Hippocampal formation (tissue), 2 donors: ENCODE measurements at places on chromosomes 5 and 9.

- no peak for DNase-seq
Observed at GRCh38 chr9:135359764-135360163, 119.8 kb upstream of the PPP1R26 start.

DNA sequence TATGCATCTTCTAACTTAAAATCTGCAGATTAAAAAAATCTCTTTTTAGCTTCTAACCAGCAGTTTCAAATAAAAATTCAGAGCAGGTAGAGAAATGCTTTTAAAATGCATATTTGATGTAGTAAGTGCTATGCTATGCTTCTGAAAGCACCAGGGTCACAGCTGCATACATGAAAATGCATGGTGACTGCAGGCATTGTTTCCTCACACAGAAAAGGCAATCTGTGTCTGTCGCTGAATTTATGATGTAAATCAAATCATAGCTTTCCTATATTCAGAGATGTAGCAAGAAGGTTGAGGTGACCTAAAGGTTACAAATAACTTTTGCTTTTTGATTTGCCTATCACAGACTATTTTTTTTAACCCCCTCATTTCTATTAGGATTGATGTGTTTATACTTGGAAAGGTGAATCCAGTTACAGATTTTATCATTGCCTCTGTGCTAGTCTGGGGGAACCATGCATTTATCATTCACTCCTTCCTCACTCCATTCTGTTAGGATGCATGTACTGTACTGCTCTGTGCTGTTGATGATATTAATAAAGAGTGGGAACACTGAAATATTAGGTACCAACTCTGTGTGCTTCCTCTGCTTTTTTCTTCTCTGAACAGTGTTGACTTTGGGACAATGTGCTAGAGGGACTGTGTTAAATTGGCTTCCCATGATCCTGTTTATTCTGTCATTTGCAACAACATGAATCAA is 65.6 kb downstream of the FOCAD start:
- no peak for DNase-seq

DNA sequence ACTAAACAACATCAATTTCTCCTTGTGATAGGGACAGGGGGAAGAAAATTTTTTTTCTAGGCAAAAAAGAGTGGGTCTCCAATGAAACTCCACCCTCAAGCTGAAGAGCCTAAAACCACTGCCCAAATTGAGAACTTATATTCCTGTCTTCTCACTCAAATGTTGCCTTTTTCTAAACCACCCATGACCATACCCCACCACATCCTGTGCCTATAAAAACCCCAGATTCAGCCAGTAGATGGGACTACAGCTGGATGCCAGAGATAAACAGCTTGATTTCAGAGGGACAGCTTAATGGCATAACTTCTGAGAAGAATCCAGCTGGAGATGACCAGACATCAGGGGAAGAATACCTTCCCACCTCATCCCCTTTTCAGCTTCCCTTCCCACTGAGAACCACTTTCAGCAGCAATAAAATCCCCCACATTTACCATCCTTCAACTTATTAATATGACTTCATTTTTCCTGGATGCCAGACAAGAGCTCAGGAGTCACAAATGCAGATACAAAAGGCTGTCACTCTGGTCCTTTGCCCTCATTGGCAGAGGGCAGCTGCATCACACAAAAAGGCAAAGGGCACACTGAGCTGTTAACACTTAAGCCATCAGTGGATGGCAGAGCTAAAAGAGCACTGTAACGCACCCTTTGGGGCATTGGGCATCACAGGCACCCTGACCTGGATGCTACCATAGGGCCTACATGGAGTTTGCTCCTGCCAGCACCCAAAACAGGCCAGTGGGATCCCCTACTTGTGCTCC is 972.5 kb upstream of the CTNND2 start:
- DNase-seq, result no peak

GRCh38 chr9:36389590-36389989 is 10.5 kb downstream of the RNF38 start:
- DNase-seq, result no peak

DNA sequence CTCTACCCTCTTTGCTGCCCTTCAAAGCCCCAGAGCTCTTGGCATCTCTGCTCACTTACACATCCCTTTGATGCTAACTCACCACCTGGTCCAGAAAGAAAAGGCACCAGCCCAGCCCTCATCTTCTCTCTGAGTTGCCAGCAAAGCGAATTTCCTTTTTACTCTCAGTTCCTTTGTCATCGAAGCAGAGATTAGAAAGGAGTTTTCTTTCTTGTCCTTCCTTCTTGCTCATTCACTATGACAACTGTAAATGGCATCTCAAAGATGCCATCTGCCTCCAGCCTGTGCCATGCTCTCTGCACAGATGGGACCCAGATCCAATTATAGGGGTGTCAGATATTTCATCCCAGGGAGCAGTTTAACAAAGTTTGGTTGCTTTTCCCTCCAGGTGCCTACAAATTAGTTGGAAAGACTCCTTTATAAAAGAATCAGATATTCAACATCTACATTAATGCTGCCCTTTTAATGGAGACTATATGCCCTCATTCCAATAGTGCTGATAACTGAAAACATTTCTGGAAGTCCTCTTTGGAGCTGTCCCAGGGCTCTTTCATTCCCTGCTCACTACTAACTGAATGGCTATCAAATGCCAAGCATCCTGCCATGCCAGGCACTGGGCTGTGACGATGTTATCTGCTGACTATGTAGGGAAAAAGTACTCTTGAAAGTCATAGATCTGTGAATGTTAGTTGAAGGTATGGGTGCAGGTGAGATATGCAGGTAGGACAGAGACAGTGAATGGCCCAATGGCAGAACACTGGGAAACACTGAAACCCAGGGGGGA is 58.9 kb downstream of the SUSD1 start:
- DNase-seq, result no peak
